ENCODE measurements at places on chromosomes 7 and 10.
A peak's percentile ranks its signal among the peaks of the same experiment; 100 is the strongest.

DNA sequence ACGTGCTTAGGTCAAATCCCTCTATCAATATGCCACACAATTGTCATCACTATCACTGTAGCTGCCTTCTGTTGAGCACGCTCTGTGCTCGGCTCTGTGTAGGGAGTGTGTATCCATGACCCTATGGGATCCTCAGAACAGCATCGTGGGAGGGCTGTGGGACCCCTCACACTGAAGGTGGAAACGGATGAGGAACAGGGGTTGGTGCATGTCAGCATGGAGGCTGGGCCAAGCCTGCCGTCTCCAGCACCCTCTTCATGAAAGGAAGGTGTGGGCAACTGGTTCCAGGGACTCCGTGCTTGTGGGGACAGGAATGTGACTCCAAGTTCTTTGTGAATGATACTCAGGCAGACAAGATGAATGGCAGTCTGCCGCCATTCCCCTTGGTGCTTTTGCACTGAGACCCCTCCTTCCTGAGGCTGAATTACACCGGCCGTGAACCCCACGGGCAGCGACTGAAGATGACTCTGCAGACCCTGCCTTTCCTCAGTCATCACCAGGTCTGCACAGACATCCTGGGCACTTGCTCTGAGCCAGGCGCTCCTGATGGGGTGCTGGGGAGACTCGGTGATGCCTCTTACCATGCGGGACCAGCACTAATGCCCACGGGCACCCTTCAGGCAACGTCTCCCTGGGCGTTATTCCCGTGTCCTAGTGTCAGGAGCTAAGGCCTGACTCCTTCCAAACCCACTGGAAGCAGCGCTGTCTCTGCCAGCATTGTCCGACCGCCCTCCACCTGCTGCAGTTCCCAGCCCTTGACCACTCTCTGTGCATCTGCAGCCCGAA, 495.2 kb downstream of the TCERG1L start:
- DNase-seq: no peak

DNA sequence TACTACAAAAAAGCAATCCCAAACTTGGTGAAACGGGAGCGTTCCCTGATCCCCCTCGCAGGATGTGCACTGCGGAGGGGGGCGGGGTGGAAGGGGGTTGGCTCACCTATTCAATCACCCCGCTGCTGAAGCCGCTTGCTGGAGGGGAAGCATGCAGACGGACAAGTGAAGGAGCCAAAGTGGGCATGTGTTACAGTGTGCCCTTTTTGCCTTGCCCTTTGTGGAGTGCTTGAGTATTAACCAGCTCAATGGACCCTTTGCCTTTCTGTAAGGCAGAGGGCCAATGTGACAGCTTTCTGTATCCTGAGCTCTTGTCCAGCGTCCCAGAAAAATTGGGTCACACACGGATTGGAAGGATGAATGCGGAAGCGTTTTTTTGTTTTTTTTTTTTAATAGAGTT, 348.9 kb upstream of the NPSR1 start:
- DNase-seq: no peak

GRCh38 chr7:102390697-102391484, 5.3 kb upstream of the PRKRIP1 start:
- peak; percentile 54 for DNase-seq

GRCh38 chr7:56074371-56074791, 10.3 kb downstream of the SUMF2 start:
- DNase-seq: peak; percentile 48

DNA sequence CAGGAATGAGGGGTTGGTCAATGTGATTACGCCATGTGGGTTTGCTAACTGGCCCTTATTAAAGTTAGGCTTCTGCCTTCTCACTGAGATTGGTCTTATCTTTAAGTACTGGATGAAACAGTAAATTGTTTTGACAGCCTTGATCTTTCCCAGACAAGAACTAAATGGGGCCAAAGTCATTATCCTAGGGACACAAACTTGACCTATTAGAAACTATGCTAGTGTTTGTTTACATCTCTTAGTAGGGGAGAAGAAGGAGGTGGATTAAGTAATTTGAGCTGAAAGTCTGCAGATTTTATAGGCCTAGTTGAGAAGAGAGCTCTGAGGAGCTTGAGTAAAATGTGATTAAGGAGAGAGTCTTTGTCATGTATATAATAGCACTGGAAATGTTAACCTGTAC, 386.9 kb downstream of the HTR7 start:
- no peak for DNase-seq
